ENCODE measurements at places on chromosomes 2 and 18.
A peak's percentile ranks its signal among the peaks of the same experiment; 100 is the strongest.

GRCh38 chr2:119233326-119234020 is 9.8 kb downstream of the STEAP3 start:
- DNase-seq = no peak

- DNase-seq = no peak
These were observed 183.8 kb upstream of the MSH6 start for GRCh38 chr2:47599171-47599570.

DNA sequence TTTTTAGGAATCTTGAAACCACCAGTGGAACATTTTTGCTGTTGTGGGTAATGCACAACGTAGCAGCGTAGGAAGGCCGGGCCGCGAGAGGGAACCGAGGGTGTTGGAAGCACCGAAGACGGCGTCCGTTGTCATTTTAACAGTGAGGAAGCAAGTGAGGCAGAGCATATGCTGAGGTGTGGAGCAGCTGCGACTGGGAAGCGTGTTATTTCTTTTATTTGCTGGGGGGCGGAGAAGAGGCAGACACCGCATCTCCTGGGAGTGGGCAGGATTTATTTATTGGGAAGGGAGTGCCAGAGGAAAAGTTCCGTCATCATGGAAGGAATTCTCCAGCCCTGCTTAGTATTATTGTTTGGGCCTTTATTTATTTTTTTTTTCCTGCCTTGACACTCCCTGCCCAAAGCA is 232.8 kb downstream of the KLHL29 start:
- peak; percentile 14 for DNase-seq

DNA sequence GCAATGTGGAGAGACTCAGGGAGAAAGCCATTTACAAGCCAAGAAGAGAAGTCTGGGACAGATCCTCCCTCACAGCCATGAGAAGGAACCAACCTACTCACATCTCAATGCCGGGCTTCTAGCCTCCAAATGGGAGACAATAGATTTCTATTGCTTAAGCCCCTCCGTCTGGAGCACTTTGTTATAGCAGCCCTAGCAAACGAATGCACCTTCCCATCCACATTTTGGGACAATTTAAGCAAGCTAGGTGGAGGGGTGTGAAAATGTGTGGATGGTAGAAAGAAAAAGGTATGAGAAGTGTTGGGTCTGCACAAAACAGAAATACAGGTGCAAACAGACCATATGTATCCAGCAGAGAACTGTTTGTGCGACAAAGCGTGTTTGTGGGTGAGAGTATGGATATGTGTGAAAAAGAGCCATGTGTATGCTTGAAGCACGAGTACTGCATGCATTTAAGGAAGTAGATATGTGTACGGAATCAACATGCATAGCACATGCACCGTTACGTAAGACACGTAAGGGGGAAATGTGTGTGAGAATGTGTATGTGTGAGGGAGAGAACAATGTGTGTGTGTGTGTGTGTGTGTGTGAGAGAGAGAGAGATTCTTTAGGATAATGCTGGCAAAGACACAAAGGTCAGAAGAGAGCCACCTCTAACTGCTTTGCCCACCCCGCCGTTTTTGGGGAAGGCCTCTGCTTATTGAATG is 13.1 kb upstream of the E2F6 start:
- no peak for DNase-seq

GRCh38 chr2:11562476-11562875 is 28.6 kb downstream of the GREB1 start:
- no peak for DNase-seq

GRCh38 chr2:232240906-232241305 is 137.6 kb upstream of the ALPP start:
- no peak for DNase-seq

DNA sequence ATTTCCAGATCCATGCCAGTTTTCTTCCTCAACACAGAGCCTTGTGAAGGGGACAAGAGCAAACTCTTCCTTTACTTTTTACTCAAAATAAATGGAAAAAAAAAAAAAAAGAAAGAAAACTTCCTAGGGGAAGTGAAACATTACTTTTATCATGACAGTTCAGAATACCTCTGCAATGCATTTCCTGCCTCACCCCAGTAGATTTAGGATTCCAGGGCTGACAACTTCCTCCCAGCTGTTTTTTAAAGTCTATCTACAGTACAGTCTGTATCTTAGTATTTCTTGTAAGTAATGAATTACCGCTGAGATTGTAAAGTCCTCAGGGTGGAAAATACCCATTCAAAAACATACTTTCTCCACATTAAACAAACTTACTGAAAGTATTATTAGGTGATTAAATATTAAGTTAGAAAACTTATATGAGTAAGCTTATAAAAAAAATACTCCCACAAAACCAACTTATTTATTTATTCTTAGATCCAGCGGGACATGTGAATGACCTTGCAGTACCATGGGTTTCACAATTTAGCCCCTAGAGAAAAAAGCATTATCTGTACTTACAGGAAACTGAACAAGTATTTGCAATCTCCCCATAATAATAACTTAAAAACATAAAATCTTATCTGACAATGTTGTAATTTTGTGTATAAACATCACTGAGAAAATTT is 117.7 kb downstream of the RBMS1 start:
- DNase-seq = no peak

GRCh38 chr2:9613291-9613690 is 17.5 kb downstream of the YWHAQ start:
- peak; percentile 90 for DNase-seq

DNA sequence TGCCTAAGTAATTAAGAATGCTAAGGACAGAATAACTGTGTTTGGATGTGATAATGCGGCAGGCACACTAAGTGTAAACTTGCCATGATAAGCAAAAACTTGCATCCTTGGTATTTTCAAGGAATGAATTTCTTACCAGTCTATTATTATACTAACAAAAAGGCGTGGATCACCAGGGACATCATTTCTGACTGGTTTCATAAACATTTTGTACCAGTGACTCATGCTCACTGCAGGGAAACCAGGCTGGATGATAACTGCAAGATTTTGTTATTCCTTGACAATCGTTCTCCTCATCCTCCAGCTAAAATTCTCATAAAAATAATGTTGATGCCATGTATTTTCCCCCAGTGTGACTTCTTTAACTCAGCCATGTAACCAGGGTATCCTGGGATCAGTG is 289.5 kb downstream of the CDCA7 start:
- peak; percentile 61 for DNase-seq

GRCh38 chr2:207873794-207874193 is 104.1 kb upstream of the FZD5 start:
- DNase-seq = no peak

DNA sequence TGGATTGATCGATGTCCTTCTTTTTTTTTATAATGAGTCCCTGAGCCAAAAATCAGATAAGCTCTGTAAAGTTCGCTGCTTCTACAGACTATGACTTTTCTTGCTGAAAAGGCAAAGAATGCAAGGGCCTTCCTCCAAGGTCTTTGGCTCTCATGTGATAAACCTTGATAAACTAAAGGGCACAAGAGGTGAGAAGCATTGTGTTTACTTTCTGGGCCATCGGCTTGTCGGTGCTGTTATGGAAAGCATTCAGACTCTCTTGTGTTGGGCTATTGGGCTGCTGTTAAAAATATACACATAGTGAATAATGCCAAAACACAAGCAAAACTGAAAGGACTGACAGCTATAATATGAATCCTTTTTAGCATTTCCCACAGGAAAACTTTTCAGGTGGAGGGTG is 472.4 kb upstream of the SPHKAP start:
- DNase-seq = no peak

- peak; percentile 42 for DNase-seq
These were observed 115.7 kb upstream of the LRATD1 start for GRCh38 chr2:14516844-14517243.

GRCh38 chr2:11758647-11759046 is 12.2 kb downstream of the LPIN1 start:
- no peak for DNase-seq

- DNase-seq = no peak
These were observed 29.6 kb downstream of the RAMP1 start for GRCh38 chr2:237889016-237889415.

DNA sequence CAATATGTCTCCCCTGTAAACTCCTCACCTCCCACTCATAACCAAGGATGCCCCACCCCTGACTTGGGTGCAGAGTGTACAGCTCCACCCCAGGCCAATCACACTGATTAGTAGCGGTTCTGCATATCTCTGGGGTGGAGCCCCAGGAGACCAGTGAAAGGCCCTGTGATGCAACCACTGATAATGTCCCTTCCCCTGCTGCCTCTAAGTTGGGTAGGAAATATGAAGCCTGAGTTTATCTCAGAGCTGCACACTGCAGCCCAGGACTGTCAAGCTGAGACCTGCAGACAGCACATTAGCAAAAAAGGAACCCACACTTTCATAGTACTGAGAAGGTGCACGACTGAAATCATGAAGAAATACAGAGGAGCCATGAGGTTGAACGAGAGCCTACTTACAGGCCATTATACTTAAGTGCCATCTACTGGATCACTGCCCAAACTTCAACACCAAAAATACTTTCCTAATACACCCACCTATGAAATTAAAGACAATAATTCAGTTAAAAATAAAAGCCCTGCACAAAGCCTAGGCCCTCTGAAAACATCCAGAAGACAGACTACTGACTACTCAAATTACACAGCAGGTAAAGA is 455.4 kb upstream of the LRRTM4 start:
- no peak for DNase-seq

DNA sequence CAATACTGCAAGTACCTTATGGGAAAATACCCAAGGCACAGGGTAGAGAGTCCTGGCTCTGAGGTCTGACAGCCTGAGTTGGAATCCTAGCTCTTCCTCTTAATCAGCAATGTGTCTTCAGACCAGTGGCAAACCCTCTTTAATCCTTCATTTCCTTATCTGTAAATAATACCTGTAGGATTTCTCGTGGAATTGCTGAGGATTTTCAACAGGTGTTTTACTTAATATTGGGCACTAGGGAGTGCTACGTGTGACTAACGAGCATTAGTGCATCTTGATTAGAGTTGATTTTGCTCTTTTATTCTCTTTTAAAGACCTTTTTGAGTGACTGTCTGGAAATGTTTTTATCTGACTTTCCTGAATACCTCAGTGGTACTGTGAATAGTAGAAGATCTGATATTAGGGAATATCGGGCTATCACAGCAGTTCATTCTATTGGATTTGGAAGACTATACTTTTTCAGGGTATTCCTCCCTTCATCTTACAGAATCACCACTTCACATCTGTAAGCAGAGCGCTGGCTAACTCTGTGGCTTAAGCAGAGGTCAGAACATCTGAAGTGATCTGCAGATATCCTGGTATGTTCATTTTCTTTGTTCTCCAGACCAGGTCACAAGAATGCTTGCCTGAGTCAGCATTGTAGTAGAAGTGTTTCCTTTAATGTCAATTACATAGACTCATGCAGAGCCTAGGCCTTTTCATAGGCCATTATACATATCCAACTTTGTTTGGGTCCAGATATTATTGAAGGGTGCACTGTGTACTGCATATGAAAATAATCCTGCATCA is 49.1 kb downstream of the ARHGAP28 start:
- no peak for DNase-seq

GRCh38 chr2:210215120-210215519 is 10.1 kb downstream of the ACADL start:
- no peak for DNase-seq

GRCh38 chr2:199552141-199552540 is 94.4 kb upstream of the SATB2 start:
- no peak for DNase-seq

GRCh38 chr2:127155028-127155581 is 48.2 kb upstream of the BIN1 start:
- peak; percentile 75 for DNase-seq

- peak; percentile 79 for DNase-seq
These were observed 166.4 kb downstream of the TMEM247 start for GRCh38 chr2:46645681-46646162.

- DNase-seq = no peak
These were observed 58.9 kb downstream of the CXCR4 start for GRCh38 chr2:136059036-136059472.

- DNase-seq = no peak
These were observed 69.1 kb upstream of the PXDN start for GRCh38 chr2:1813371-1813770.

DNA sequence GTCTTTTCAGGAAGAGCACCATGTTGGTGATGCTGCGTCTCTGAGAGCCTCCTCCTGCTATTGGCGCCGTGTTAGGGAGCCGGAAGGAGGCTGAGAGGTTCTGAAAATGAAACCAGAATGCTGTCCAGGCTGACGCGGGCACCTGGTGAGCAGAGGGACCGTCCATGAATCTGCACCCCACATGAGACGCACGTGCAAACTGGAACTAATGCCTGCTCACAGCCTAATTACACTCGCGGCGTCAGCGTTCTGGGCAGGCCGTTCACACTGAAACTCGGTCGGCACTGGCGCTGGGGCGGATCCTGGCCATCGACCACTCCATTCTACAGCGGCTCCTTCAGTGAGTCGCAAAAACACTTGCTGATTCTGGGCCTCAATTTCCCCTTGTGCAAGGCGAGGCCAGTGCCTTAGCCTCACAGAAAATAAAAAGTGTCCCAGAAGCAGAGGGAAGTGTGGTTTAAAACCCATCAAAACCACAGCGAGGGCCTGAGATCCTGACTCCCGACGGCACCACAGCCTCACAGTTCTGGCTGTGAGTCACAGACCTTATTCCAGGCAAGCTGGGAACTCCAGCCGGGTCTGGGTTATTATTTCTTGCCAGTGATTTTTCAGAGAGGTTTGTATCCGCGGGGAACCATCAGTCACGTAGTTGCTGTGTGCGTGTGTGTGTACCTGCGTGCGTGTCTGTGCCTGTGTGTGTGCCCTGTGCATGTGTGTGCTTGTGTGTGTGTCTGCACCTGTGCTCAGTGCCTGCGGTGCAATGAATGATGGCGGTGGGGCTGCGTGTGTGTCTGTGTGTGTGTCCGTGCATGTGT is 49.1 kb upstream of the CTDP1 start:
- no peak for DNase-seq

DNA sequence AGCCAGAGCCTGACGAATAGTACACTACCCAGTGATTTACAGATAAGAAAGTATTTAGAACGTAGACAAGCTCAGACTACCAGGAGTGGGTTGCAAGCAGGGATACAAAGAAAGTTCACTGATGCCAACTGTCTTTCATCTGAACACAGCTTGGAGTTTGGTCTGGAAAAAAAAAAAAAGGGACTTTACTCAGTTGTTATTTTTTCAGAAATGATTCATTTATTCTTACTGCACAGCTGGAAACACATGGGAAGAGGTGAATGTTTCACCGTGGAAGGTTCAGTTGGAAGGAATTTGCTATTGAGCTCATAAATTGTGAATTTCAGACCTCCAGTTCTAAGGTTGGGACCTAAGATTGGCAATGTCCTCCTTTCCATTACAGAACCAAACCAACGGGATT is 259.7 kb downstream of the ETAA1 start:
- no peak for DNase-seq

- DNase-seq = no peak
These were observed 228.5 kb downstream of the GLI2 start for GRCh38 chr2:120963997-120964705.

- no peak for DNase-seq
These were observed 73.3 kb upstream of the OTOS start for GRCh38 chr2:240213476-240214421.

GRCh38 chr2:31075941-31076590 is 62.2 kb downstream of the GALNT14 start:
- no peak for DNase-seq

DNA sequence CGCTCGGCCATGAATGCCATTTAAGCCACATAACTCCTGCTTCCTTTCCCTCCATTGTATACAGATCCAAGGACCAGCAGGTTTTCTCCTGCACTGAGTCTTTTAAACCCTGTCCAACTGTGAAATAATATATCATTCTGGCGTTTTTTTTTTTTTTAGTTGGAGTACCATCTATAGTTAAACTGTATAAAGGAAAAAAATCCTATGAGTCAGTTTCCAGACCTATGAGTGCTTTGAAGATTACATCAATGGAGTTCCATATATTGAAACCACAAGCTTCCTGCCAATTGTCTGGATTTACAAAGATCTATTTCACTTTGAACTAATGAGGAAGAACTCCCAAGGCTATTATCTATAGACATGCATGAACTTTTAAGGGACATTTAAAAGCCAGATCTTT is 2.4 kb upstream of the MALT1 start:
- DNase-seq = no peak
